ENCODE measurements at places on chromosomes 2 and 18.

GRCh38 chr2:37858400-37858711, 66.7 kb upstream of the RMDN2 start:
- DNase-seq, result no peak

- DNase-seq, result no peak
These were observed 102.1 kb downstream of the MYOM1 start for GRCh38 chr18:3117493-3118192.

DNA sequence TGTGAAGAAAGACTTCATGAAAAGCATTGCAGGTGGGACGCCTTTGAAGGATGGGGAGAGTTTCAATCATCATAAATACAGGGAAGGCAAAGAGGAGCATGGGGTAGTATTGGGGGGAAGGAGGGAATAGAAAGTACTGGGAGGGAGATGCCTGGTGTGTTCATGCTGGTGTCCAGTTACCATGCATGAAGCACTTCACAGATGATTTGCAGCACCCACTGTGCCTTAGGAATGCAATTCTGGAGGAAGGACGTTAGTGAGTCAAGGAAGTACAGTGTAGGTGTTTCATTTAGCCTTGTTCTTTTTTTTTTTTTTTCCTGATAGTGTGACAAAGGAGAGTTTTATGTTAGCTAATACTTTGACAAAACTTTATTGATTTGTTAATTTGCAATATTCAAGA, 36.8 kb downstream of the ADAM23 start:
- no peak for DNase-seq

DNA sequence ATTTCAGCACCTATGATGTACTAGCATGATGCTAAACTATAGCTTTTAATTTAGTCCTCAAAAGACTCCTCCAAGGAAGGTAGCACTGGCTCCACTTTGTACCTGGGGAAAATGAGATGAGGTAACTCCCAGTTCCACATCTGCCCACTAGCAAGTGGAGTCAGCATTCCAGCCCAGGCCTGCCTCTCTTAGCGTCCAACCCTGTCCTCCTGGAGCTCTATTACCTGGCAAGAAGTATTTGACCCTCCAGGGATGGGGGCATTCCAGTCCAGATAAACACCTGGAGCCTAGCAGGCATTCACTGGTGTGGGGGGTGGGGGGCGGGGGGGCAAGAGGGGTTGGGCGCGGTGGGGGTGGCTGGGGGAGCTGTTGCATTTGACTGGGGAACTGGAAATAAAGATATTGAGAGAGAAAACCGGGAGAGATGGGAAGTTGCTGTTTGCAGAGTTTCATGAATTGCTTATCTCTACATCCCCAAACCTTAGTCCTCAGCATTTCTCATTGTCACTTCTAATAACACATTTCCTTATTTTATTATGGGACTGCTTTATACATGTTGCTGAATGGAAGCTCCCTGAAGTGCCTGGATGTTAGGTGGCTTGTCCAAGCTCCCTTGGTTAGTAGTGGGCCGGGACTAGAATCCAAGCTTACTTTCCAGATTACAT, 22.0 kb upstream of the FZD5 start:
- no peak for DNase-seq

DNA sequence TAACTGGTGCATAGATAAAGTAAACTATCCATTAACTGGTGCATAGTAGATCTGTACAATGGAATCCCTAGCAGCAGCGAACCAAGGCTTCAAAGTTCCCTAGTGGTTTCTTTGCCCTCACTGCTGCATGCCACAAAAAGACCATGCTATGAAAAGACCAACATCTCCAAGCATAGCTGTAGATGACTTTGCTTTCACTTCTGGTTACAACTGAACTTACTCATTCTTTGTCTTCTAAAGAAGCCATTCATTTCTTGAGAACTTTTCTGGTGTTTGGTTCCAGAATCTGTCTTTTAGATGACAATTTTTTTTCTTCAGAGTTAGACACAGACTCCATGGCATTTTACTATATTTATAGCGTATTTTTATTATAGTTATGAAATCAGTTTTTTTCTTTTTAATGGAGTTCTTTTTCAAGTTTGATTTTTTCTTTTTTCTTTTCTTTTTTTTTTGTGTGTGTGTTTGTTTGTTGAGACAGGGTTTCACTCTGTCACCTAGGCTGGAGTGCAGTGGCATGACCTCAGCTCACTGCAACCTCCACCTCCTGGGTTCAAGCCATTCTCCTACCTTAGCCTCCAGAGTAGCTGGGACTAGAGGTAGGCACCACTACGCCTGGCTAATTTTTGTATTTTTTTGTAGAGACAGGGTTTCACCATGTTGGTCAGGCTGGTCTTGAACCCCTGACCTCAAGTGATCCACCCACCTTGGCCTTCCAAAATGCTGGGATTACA, 63.6 kb downstream of the SLC35F5 start:
- no peak for DNase-seq

DNA sequence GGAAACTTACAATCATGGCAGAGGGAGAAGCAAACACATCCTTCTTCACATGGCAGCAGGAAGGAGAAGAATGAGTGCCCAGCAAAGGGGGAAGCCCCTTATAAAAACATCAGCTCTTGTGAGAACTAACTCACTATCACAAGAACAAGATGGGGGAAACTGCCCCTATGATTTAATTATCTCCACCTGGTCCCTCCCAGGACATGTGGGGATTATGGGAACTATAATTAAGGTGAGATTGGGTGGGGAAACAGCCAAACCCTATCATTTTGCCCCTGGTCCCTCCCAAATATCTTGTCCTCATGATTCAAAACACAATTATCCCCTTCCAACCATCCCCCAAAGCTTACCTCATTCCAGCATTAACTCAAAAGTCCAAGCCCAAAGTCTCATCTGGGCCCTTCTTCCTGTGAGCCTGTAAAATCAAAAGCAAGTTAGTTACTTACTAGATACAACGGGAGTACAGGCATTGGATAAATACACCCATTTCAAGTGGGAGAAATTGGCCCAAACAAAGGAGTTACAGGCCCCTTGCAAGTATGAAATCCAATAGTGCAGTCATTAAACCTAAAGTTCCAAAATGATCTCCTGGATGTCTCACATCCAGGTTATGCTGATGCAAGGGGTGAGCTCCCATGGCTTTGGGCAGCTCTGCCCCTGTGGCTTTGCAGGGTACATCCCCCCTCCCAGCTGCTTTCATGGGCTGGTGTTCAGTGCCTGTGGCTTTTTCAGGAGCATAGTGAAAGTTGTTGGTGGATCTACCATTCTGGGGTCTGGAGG, 122.3 kb downstream of the MYCN start:
- DNase-seq, result no peak

DNA sequence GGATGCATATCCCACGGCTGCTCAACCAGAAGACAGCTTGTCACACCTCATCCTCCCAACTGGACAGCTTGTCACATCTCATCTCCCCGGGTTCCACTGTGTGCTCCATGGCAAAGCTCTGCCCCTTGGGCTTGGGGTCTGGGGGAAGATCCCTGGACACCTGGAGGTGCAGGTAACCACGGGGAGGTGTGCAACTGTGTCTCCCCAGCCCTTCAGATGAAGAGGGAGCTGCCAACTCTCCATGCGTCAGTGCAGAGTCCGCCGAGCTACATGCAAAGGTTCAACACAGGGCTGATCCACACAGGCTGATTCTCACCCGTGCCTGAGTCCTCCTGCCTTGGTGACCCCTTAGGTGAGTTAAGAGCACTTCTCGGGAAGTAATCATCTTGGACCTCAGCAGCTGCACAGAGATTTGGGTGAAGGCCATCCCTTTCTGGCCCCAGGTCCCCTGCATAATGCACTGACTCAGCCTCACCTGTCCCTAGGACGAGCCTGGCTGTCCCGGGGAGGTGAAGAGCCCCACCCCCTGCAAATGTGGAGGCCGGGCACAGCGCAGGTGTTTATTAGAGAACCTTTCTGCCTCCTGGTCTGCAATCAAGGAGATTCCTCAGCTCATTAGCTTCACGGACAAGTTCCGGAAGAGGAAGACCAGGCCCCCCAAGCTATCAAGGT, 157.9 kb downstream of the PXDN start:
- no peak for DNase-seq

DNA sequence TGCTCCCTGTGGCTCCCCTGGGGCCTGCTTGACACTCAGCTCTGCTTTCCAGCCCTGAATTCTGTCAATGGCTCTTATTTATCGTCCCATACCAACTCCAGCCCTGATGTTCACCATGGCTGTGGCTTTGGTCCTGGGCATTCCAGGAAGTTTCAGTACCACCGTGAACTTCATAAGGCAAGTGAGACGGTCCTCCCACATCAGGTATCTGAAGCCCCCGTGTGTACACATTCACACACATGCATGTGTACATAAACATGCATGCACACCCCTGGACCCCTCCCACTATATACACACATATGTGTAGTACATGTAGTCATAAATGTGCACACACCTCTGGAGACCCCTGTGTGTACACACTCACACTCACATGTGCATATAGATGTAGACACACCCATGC, 43.3 kb upstream of the PUM2 start:
- no peak for DNase-seq

- DNase-seq, result no peak
These were observed 2.6 kb downstream of the TET3 start for GRCh38 chr2:73987109-73987947.

- DNase-seq, result no peak
These were observed 9.3 kb upstream of the STAT1 start for GRCh38 chr2:191023235-191023679.

GRCh38 chr18:47246027-47246971, 5.2 kb downstream of the SKOR2 start:
- no peak for DNase-seq

GRCh38 chr2:86788881-86789686, 1.6 kb downstream of the CD8A start:
- DNase-seq, result no peak

- no peak for DNase-seq
These were observed 255.9 kb downstream of the NEDD4L start for GRCh38 chr18:58299936-58300335.

DNA sequence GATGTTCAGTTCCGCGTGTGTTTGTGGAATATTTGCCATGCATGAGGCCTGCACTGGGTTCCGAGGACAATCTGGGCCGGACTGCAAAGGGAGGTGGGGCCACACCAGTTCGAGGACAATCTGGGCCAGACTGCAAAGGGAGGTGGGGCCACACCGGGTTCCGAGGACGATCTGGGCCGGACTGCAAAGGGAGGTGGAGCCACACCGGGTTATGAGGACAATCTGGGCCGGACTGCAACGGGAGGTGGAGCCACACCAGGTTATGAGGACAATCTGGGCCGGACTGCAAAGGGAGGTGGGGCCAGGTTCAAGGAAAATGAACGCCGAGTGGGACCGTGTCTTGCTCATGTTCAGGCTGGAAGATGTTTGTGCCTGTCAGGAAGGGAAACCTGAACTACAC, 97.8 kb upstream of the HDAC4 start:
- no peak for DNase-seq

GRCh38 chr2:241975593-241976284, 106.2 kb downstream of the RTP5 start:
- no peak for DNase-seq

DNA sequence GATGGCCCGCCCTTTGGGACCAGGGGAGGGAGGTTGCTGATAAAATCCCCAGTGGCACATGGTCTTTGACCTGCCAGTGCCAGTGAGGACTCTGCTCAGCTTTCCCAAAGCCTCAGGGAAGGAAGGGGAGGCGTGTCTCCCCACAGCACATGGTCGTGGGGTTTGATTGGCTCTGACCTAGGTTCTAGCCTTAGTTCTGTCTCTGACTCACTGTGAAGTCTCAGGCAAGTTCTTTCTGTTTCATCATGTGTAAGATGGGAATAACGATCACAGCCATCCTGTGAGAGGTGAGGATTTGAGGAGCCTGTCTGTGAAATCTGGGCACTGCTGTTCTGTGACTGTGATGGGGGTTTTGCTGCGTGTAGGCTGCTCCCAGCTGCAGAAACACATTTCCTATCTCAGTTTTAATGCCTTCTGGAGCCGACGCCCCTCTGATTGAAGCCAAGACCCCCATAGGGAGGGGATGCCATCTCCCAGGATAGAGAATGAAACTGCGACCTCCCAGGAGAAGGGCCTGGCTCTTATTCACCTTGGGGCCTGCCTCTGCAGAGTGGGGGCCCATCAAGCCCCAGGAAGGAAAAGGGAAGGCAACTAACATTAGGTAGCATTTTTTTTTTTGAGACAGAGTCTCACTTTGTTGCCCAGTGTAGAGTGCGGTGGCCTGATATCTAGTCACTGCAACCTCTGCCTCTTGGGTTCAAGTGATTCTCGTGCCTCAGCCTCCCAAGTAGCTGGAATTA, 84.0 kb downstream of the DDX1 start:
- no peak for DNase-seq

- no peak for DNase-seq
These were observed 363.7 kb upstream of the FSIP2 start for GRCh38 chr2:185374878-185375277.

GRCh38 chr2:11680182-11680900, 10.3 kb upstream of the NTSR2 start:
- DNase-seq, result no peak

- DNase-seq, result no peak
These were observed 22.5 kb downstream of the CYTIP start for GRCh38 chr2:157421331-157421944.
